ENCODE measurements at places on chromosomes 11 and 22.
A peak's percentile ranks its signal among the peaks of the same experiment; 100 is the strongest.

DNA sequence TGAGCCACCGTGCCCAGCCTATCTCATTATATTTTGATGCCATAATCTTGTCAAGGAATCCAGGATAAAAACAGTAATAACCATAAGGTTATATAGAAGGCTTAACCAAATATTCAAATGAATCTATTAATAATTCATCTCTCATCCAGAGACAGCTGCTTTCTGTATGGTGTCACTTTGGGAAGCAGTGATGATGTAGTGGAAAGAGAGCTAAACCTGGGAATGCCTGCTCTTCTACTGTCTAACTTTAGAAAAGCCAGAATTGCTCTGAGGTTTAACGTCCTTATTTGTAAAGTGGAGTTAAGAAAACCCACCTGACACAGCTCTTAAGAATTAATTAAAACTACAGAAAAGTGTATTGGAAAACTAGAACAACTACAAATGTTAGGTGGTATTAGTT lies 29.3 kb upstream of the OR10D3 start:
- no peak for DNase-seq

GRCh38 chr11:111733016-111733415 lies 33.2 kb downstream of the PPP2R1B start:
- DNase-seq = peak; percentile 92

DNA sequence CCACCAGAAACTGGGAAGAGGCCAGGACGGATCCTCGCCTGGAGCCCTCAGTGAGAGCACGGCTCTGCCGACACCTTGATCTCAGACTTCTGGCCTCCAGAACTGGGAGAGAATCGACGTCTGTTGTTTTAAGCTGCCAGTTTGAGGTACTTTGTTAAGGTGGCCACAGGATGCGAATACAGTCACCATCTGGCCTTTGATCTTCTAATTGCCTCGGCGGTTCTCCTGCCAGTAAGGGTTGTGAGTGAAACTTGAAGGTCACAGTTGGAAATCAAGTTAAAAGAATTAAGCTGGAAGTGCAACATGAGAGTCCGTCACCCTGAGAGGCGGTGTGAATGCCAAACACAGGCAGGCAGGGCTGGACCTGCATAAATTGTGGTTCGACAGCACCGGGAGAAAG lies 27.9 kb downstream of the PARVB start:
- no peak for DNase-seq

GRCh38 chr11:43574949-43575912 lies 105.3 kb upstream of the HSD17B12 start:
- peak; percentile 57 for DNase-seq

- DNase-seq = no peak
Observed at GRCh38 chr11:79078456-79078855, 362.4 kb downstream of the TENM4 start.

DNA sequence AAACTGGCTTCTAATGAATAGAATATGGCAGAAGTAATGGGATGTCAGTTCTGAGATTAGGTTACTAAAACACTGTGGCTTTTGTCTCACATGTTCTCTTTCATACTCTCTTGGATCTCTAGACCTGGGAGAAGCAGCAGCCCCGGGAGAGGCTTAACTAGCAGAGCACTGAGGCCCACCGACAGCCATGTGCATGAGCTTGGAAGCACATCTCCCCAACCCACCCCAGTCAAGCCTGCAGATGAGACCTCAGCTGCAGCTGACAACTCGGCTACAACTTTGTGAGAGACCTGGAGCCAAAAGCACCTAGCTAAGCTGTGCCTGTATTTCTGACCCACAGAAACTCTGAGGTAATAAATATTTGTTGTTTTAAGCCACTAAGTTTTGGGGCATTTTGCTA lies 100.8 kb downstream of the TRIM29 start:
- no peak for DNase-seq

DNA sequence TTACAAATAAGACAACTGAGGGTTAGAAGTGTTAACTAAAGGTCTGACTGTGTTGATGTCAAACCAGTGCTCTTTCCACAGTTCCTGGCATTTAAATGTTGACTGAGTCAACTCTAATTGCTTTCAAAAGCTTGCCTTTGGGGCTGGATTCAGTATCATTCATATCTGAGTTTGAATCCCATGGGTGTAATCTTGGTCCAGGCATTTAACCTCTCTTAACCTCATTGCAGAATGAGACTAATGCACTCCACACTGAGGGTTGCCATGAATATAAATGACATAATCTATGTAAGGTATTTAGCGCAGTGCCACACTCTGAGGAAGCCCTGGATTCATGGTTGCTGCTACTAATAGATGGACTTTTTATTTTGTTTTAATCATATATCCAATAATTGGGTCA lies 274.3 kb downstream of the DDX10 start:
- no peak for DNase-seq

GRCh38 chr11:64801561-64802369 lies 1.2 kb downstream of the MAP4K2 start:
- DNase-seq = no peak

- no peak for DNase-seq
Observed at GRCh38 chr11:117582433-117582832, 214.6 kb downstream of the DSCAML1 start.

DNA sequence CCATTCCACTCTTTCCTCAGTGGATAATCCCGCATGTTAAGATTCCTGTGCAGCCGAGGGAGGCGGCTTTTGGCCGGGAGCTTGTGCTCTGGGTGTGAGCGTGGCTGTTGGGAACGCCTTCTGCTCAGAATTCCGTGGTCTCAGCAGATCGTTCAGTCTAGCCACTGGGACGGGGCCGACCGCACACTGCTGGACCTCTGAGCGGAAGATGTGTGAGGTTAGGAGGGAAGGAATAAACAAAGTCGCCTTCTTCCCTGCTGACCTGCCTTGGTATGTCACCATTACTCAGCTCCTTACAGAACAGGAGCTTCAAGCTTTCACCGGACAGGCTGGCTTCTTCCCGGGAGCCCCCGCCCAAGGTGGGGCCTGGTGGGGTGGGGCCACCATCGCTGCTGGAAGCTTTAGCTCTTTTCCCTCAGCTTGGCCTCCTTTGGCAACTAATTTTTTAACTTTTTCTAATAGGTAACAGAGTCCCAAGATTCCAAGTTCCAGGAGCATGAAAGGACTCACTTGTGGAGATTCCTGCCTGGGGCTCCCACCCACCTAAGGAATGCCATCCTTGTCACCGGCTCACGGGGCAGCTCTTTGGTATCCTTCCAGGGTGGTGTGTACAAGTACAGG lies 22.5 kb upstream of the SEPTIN5 start:
- peak; percentile 52 for DNase-seq

GRCh38 chr11:15471048-15471894 lies 356.5 kb downstream of the INSC start:
- DNase-seq = no peak

- no peak for DNase-seq
Observed at GRCh38 chr11:135023499-135023898, 611.5 kb upstream of the B3GAT1 start.

GRCh38 chr22:17734187-17734586 lies 40.1 kb downstream of the BID start:
- DNase-seq = peak; percentile 22

DNA sequence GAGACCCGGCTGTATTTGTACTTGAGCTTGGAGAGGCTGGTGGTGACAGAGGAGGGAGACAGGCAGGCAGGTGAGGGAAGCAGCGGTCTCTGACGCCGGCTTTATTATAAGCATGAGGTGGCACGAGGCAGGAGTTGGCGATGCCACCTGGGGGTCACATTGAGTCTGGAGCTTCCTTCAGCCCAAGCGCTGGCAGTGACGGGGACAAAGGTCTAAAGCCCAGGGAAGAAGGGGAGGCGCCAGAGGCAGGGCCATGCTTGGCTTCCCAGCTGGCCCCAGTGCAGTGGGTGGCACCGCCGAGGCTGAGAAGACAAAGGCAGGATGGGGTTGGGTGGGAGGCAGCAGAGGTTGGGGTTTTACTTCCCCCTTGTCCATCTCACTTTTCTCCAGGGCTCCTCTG lies 4.5 kb downstream of the FXYD2 start:
- no peak for DNase-seq

GRCh38 chr11:122853261-122853660 lies 15.0 kb downstream of the CRTAM start:
- DNase-seq = no peak

- DNase-seq = no peak
Observed at GRCh38 chr22:28299309-28299708, 380.3 kb upstream of the PITPNB start.

DNA sequence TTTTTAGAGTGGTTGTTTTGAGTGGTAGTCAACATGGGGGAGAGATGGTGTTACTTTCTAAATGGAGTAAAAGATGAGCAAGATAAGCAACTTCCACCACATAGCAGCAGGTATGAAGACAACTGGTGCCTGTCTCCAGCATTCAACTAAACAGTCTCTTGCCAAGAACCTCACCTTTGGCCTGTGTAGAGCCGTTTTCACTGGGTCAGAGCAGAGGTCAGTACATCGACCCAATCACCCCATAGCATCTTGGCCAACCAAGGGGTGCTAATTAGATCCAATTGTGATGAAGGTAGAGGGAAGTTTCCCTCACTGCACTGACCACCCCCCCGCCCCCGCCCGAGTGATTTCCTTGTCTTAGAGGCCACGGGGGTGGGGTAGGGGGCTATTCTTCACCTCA lies 188.2 kb downstream of the BLID start:
- no peak for DNase-seq

DNA sequence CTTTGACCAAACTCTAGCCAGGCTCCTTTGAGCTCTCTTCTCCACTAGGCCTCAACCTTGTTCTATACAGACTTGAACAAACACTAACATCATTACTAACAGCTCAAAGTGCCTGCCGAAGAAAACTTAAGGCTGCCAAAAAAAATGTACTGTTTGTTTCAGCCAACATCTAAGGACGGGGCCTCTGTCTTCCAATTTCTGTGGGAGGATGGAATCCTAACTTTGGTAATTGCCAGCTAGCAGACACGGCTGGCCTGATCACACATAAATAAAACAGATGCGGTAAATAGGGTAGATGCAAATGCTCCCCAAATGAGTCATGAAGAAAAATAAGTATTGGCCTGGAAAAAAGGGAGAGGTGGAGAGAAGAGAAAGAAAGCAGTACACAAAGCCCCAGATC lies 394.3 kb downstream of the TMEM135 start:
- peak; percentile 55 for DNase-seq

GRCh38 chr11:46918083-46918787 lies at the start of gene LRP4:
LRP4 (minus strand) TSS chr11:46918550; CDS start chr11:46918379, 171 bp downstream.
- no peak for DNase-seq

DNA sequence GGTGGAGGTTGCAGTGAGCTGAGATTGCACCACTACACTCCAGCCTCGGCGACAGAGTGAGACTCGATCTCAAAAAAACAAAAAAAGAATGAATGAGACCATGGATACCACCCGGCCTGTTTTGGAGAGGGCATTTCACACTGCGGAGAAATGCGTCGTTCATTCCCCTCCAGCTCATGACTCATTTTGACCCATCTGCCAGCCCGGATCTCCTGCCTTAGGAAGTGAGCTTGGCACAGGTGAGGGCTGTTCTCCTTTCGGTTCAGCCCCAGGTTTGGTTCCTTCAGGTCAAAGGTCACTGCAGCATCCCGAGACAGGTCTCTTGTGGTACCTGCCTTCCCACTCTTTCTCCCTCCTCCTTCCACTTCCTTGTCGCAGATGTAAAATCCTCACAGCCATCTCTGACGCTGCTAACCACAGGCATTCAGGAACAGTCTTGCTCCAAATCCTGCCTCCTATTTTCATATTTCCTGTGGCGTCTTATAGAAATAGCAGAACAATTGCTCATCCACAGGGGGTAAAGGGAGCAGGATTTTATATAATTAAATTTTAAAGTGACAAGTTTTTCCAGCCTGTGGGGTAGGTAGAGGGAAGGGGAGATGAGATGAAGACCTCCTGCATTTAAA lies 517.9 kb downstream of the NTM start:
- peak; percentile 93 for DNase-seq

DNA sequence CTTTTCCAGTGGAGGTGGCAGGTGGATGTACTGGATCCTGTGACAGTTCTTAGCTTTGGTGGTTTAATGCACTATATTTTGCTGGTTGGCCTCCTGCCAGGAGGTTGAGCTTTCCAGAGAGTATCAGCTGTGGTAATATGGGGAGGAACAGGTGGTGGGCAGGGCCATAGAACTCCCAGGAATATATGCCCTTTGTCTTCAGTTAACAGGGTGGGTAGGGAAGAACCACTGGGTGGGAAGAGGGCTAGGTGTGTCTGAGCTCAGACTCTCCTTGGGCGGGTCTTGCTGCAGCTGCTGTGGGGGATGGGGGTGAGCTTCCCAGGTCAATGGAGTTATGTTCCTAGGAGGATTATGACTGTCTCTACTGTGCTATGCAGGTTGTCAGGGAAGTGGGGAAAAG lies 203.8 kb downstream of the DLG2 start:
- no peak for DNase-seq

GRCh38 chr11:126530416-126530815 lies 174.9 kb downstream of the ST3GAL4 start:
- DNase-seq = no peak

- peak; percentile 46 for DNase-seq
Observed at GRCh38 chr11:122517403-122518379, 137.8 kb upstream of the UBASH3B start.

- DNase-seq = peak; percentile 58
Observed at GRCh38 chr22:30444632-30445437, 19.3 kb downstream of the MTFP1 start.

DNA sequence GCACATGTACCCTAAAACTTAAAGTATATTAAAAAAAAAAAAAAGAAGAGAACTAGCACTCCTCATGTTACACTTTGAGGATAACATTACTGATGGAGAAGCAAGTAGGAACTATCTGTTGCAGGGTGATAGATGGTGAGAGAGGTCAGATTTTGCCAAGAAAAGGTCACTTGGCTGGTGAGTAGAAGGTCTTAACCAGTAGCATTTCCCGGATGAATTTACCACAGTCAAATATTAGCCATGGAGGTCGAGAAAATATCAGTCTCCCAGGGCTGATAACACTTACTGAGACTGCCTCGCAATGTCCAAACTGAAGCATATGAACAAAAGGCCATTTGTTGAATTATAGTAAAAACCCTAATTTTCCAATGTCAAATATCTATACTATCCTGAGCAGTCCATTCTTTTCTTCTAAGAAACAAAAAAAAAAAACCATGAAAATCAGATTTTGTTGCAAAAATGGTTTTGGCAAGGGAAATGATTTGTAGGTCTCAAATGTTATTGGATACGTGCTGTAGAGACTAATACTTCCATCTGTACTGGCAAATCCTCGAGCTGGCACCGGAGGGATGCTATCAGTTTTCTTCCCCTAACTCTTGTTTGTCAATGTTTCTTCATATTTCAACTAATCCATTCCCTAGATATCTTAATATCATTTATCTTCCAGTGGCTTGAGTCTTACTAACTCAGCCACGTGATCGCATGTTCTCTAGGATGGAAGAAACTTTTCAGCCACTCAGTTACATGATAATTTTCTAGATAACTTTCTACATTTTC lies 14.5 kb upstream of the BBOX1 start:
- DNase-seq = no peak

DNA sequence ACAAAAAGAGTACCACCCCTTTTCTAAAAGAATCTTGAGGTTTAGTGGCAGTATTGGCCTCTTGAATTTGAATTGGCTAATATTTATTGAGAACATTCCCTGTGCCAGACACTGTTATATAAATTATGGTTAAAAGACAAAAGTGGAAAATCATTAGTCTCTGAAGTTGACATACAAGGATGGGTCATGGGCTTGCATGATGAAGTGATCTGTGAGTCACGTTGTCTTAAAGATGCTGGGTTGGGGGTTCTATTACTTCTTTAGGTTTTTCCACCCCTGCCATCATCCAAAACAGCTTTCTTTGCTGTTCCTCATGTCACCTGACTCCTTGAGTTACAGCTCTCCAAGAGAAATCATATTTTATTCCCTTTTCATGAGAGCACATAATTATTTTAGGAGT lies 85.0 kb downstream of the CD44 start:
- no peak for DNase-seq

GRCh38 chr11:66878474-66878873 lies 21.6 kb downstream of the LRFN4 start:
- no peak for DNase-seq

GRCh38 chr22:31084811-31085492 lies 3.8 kb downstream of the SMTN start:
- DNase-seq = peak; percentile 76
